ENCODE measurements at places on chromosomes 7 and 10. TPM values are rescaled to one million over a fixed set of nuclear protein-coding genes. Genes with fewer than 3 reads are reported as not detected.

- H3K4me3 ChIP-seq = no peak overlapping the region
- no peak for DNase-seq
- no peaks in the 10 kb centered on the region for H3K36me3 ChIP-seq
- H3K27ac ChIP-seq = no peak overlapping the region
These were observed 203.1 kb upstream of the PTN start for GRCh38 chr7:137546671-137547070.

GRCh38 chr10:59587756-59588140 lies 121.9 kb downstream of the SLC16A9 start:
- no peak overlapping the region for H3K4me3 ChIP-seq
- no peaks in the 10 kb centered on the region for H3K4me1 ChIP-seq
- H3K27me3 ChIP-seq = no peaks in the 10 kb centered on the region
- DNase-seq = no peak
- H3K36me3 ChIP-seq = no peaks in the 10 kb centered on the region

DNA sequence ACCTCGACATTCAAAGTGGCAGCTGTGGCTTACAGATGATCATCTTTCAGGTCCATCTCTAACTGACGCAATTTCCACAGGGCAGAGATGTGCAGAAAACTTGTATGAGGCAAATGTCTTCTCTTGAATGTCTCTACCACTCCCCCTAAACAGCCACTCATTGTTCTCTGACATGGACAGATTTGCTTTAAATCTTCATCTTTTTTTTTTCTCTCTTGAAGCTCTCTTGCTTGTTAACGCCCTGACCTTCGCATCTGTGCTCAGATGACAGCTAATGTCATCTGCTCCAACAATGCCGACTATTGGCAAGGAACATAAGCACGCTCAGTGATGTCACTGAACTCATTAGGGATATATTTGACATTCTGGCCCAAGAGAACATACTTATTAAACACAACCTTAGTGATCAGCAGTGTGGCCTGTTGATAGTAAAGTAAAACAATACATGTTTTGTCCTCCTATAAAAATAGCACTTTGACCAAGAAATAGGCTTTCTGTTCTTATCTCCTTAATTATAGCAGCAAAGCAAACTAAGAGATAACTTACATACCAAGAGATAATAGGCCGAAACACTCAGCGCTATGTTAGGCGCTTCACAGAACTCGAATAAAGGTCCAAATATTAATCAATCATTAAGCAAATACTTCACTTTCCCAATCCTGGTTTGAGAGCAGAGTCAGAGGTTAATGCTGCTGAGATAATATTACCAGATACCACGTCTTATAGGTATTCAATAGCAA lies 583.5 kb downstream of the PARD3 start:
- peaks cover 12% of the 10 kb centered on the region for H3K4me1 ChIP-seq
- H3K4me3 ChIP-seq = no peak overlapping the region

The ACSM6 gene
- polyA plus RNA-seq = 0.06 TPM

- no peaks in the 10 kb centered on the region for H3K27me3 ChIP-seq
- no peak for DNase-seq
- H3K27ac ChIP-seq = no peak overlapping the region
- H3K36me3 ChIP-seq = no peaks in the 10 kb centered on the region
- H3K4me1 ChIP-seq = no peaks in the 10 kb centered on the region
- H3K4me3 ChIP-seq = no peak overlapping the region
These were observed 71.8 kb downstream of the ZNF438 start for GRCh38 chr10:30959836-30960210.

- H3K4me3 ChIP-seq = no peak overlapping the region
- H3K4me1 ChIP-seq = no peaks in the 10 kb centered on the region
- no peaks in the 10 kb centered on the region for H3K36me3 ChIP-seq
- H3K27me3 ChIP-seq = no peaks in the 10 kb centered on the region
- H3K27ac ChIP-seq = no peak overlapping the region
These were observed 704.0 kb upstream of the IGFBP3 start for GRCh38 chr7:46625032-46625431.

GRCh38 chr10:97731346-97732051 lies 5.4 kb upstream of the ZFYVE27 start:
- H3K4me1 ChIP-seq = peaks cover 1% of the 10 kb centered on the region
- H3K4me3 ChIP-seq = no peak overlapping the region
- no peaks in the 10 kb centered on the region for H3K36me3 ChIP-seq
- H3K27me3 ChIP-seq = no peaks in the 10 kb centered on the region

GRCh38 chr10:73086816-73087215 lies 9.8 kb downstream of the P4HA1 start:
- H3K4me3 ChIP-seq = no peak overlapping the region
- H3K27ac ChIP-seq = no peak overlapping the region
- H3K4me1 ChIP-seq = no peaks in the 10 kb centered on the region
- peaks cover 5% of the 10 kb centered on the region for H3K36me3 ChIP-seq

The OR2A1 gene
- polyA plus RNA-seq = 0.94 TPM

Data from large intestine (tissue), 12 donors.